ENCODE measurements at places on chromosomes 7 and 10. TPM values are rescaled to one million over a fixed set of nuclear protein-coding genes. Genes with fewer than 3 reads are reported as not detected.

Gene CDHR3
- total RNA-seq = 5.2 TPM

Gene ZNF425
- 1.6 TPM for total RNA-seq

Gene SORCS3
- total RNA-seq = not detected

Gene MSMB
- not detected for total RNA-seq

Gene CYP17A1
- not detected for total RNA-seq

Gene CREB3L2
- total RNA-seq = 41.1 TPM

Gene CPVL
- total RNA-seq = 1.1 TPM

Gene TEX47
- not detected for total RNA-seq

Gene TRIM50
- not detected for total RNA-seq

Gene EEPD1
- 3.1 TPM for total RNA-seq

Gene PHYHIPL
- total RNA-seq = not detected

Gene CYP3A4
- not detected for total RNA-seq

Gene CPN1
- not detected for total RNA-seq

Gene LIPM
- not detected for total RNA-seq

Gene GPR85
- 1.0 TPM for total RNA-seq

Gene LRGUK
- under 0.01 TPM for total RNA-seq

Gene PAX4
- not detected for total RNA-seq

Gene MKI67
- 42.9 TPM for total RNA-seq

Gene AOC1
- total RNA-seq = not detected

Gene CALHM3
- total RNA-seq = not detected

Gene SND1
- total RNA-seq = 267 TPM

Gene MET
- total RNA-seq = 51.0 TPM

Gene SAMD9L
- total RNA-seq = 6.1 TPM

Gene GBX1
- not detected for total RNA-seq

Gene STN1
- 15.1 TPM for total RNA-seq

Gene UNCX
- total RNA-seq = not detected

Gene NUP42
- 21.8 TPM for total RNA-seq

Gene ACSL5
- 1.4 TPM for total RNA-seq

Gene HTRA1
- 14.0 TPM for total RNA-seq

Gene GPER1
- 3.4 TPM for total RNA-seq

Gene CLCN1
- not detected for total RNA-seq

Gene NYAP1
- total RNA-seq = 0.72 TPM

Gene OR2A1
- not detected for total RNA-seq

Gene DNAJB6
- total RNA-seq = 162 TPM

Gene IQUB
- 0.57 TPM for total RNA-seq

Gene C10orf105
- total RNA-seq = under 0.01 TPM

Gene AGAP5
- 3.9 TPM for total RNA-seq

Gene PRLHR
- total RNA-seq = not detected

Gene STEAP2
- 1.8 TPM for total RNA-seq

Gene GPR158
- total RNA-seq = 3.9 TPM

Measured in placental pericyte (primary cell).